ENCODE measurements at places on chromosomes 1 and 21. TPM values are rescaled to one million over a fixed set of nuclear protein-coding genes. Genes with fewer than 3 reads are reported as not detected.

- peaks cover 15% of the 10 kb centered on the region for H3K4me1 ChIP-seq
- no peaks in the 10 kb centered on the region for H3K27me3 ChIP-seq
- no peaks in the 10 kb centered on the region for H3K36me3 ChIP-seq
- DNase-seq: no peak
- no peak overlapping the region for H3K4me3 ChIP-seq
Measured at GRCh38 chr21:41973861-41974751, 20.3 kb upstream of the C2CD2 start.

- DNase-seq: no peak
- no peaks in the 10 kb centered on the region for H3K27me3 ChIP-seq
- H3K4me3 ChIP-seq: no peak overlapping the region
- no peak overlapping the region for H3K27ac ChIP-seq
Measured at GRCh38 chr1:7223334-7224080, 438.3 kb downstream of the CAMTA1 start.

GRCh38 chr1:155286544-155286943 lies 9.3 kb downstream of the HCN3 start:
- no peaks in the 10 kb centered on the region for H3K27me3 ChIP-seq
- DNase-seq: no peak
- no peak overlapping the region for H3K27ac ChIP-seq
- H3K4me1 ChIP-seq: no peaks in the 10 kb centered on the region
- no peaks in the 10 kb centered on the region for H3K36me3 ChIP-seq

DNA sequence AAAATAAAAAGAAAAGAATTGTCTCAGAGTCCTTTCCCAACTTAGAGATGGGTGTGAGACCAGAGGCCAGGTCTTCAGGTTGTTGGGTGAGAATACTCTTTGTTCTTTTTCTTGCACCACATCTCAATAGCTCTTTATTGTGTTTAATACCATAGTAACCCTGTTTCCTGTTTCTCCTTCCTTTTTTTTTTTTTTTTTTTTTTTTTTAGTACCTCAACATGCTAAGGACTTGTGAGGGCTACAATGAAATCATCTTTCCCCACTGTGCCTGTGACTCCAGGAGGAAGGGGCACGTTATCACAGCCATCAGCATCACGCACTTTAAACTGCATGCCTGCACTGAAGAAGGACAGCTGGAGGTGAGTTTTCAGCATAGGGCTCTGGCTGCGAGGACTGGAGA lies 24.4 kb downstream of the CELF3 start:
- no peaks in the 10 kb centered on the region for H3K27me3 ChIP-seq
- peaks cover 45% of the 10 kb centered on the region for H3K36me3 ChIP-seq
- H3K27ac ChIP-seq: no peak overlapping the region
- no peaks in the 10 kb centered on the region for H3K4me1 ChIP-seq
- no peak overlapping the region for H3K4me3 ChIP-seq

GRCh38 chr1:59565611-59566410 lies 248.9 kb upstream of the HOOK1 start:
- no peak for DNase-seq
- H3K27ac ChIP-seq: peak overlapping the region; percentile 58
- no peak overlapping the region for H3K4me3 ChIP-seq
- peaks cover 11% of the 10 kb centered on the region for H3K4me1 ChIP-seq
- no peaks in the 10 kb centered on the region for H3K36me3 ChIP-seq

DNA sequence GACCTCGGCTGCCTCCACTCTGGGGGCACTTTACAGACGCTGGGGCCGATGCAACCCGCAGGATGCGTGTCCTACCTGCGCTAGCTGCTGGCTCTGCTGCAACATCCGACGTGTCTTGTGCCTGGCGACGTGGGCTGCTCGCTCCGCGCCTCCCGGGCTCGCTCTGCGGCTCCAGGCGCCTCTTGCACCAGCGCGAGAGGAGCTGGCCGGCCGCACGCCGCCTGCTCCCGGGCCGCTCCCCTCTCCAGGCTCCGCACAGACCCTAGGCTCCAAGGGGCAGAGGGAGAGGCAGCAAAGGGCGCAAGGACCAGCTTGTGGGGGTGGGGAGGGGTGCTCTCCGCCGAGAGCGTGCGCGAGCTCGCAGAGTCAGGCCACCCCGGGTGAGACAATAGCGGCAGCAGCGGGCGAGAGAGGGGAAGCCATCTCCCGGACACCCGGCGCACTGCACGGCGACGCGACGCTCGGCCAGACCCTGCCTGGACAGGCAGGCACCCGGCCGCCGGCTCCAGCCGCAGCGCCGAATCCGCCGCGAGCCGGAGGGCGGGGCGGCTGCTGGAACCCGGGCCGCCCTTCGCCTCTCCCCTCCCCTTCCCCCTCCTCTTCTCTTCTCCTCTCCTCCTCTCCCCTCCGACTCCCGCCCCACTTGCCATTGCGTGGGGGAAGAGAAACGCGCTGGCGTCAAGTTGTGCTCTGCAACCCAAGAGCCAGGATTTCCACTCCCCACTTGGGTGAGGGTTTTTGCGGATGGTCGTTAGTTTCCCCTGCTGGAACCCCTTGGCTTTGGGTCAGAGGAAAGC lies at the start of gene PIK3C2B:
Gene PIK3C2B (minus strand): TSS at position 525 of the 797 bp plus-strand sequence. CDS start 25,003 bp downstream, outside the sequence.
- peak; percentile 95 for DNase-seq
- H3K27ac ChIP-seq: peak within 1 kb of the TSS; percentile 89
- peak within 1 kb of the TSS; percentile 48 for H3K4me3 ChIP-seq
- peaks cover 22% of the 10 kb centered on the region for H3K4me1 ChIP-seq
- H3K27me3 ChIP-seq: no peaks in the 10 kb centered on the region
- H3K36me3 ChIP-seq: no peaks in the 10 kb centered on the region

DNA sequence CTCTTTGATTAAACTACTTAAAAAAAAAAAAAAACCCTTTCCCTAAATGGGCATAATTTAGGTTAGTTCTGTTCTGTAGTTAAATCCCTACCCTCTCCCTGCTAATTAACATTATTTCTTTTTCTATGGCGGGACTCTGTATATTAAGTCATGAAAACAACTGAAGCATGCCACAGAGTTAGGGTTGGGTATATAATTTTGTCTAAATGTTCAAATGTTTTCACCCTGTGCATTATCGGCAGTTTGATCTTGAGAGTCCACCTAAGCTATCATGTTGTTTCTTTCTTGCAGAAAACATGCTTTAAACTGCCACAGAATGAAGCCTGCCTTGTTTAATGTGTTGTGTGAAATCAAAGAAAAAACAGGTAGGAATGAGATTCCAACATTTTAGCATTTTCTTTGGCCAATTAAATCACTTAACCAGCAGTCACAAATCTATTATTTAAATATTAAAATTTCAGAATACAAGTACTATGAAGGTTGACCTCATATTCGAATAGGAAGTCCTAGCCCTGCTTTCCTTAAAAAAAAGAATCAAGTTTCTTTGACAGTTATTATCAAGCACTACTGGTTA lies 4.0 kb downstream of the PBX1 start:
- H3K36me3 ChIP-seq: no peaks in the 10 kb centered on the region
- no peak for DNase-seq
- no peaks in the 10 kb centered on the region for H3K27me3 ChIP-seq

Gene HRNR
- total RNA-seq: not detected

Gene HOOK1
- total RNA-seq: 11.1 TPM
